ENCODE measurements at places on chromosomes 2 and 18. TPM values are rescaled to one million over a fixed set of nuclear protein-coding genes. Genes with fewer than 3 reads are reported as not detected.

Gene EMILIN1
- total RNA-seq = 77.4 TPM

Gene C2orf80
- not detected for total RNA-seq

Gene SPATA3
- total RNA-seq = not detected

Gene CIAO1
- total RNA-seq = 71.0 TPM

Gene TMEFF2
- total RNA-seq = not detected

Gene MARS2
- 8.0 TPM for total RNA-seq

Gene EPG5
- total RNA-seq = 22.8 TPM

Gene BOLL
- not detected for total RNA-seq

Gene ILKAP
- 36.4 TPM for total RNA-seq

Gene SNTG2
- 5.6 TPM for total RNA-seq

Gene TMEM163
- total RNA-seq = 1.9 TPM

Gene TAF1B
- 31.2 TPM for total RNA-seq

Gene SMYD5
- 25.1 TPM for total RNA-seq

Gene TEX44
- total RNA-seq = not detected

Gene PRADC1
- 31.1 TPM for total RNA-seq

Gene ZNF2
- 2.6 TPM for total RNA-seq

Gene ITM2C
- 27.1 TPM for total RNA-seq

Gene C2orf42
- 10.9 TPM for total RNA-seq

Measured in mesenteric fat pad (tissue), 1 donor.